ENCODE measurements at places on chromosomes 7 and 10.

GRCh38 chr7:121192834-121193233, 136.0 kb upstream of the WNT16 start:
- DNase-seq, result no peak

DNA sequence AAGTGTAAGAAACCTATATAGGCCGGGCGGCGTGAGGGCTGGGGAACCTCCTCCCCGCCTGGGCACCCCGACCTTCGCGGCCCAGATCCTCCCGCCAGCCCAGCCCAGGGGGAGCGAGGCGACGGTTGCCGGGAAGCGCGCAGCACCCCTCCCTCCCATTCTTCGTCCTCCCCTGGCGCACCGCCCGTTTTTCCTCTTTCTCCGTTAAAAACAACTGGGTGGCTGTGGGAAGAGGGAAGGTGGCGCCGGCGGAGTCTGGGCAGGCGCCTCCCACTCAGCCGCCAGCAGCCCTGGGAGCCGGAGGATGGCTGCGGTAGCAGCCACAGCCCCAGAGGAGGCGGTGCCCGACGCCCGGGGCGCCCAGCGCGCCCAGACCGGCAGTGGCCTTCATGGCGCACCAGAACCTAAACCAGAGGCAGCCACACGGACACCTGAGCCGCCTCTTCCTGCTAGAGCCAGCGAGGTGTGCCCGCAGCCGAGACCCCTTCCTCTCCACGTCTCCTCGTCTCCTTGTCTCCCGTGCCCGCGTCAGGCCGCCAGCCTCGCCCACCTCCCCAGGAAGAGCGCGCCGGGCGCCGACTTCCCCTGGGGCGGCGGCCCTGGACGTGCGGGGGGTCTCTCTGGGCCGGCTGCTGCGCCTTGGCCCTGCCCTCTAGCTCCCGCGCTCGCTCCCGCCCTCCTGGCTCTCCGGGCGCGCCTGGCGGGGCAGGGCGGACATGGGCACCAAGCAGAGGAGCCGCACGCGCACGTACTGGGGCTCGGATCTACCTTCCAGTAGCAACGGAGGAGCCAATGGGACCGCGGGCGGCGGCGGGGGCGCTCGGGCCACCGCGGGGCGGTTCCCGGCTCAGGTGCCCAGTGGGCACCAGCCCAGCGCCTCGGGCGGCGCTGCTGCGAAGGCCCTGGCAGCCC, 32.8 kb upstream of the SFTPD start:
- DNase-seq, result no peak

GRCh38 chr10:26815500-26815899, 45.3 kb downstream of the ABI1 start:
- DNase-seq, result no peak

DNA sequence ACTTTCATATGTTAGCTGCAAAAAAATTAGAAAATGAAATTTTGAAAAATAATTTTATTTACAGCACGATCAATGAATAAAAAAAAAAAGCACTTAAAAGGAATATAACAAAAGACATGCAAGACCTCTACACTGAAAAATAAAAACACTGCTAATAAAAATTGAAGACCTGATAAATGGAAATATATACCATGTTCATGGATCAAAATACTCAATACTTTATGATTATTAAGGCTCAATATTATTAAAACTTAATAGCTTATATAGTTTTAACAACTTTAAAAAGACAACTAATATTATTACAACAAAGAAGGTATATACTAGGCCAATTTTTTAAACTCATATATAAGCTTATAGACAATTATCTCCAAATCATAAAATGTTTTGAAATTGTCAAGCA, 143.0 kb downstream of the GFRA1 start:
- no peak for DNase-seq

- no peak for DNase-seq
Measured at GRCh38 chr10:12350167-12350872, 973 bp downstream of the CAMK1D start.

DNA sequence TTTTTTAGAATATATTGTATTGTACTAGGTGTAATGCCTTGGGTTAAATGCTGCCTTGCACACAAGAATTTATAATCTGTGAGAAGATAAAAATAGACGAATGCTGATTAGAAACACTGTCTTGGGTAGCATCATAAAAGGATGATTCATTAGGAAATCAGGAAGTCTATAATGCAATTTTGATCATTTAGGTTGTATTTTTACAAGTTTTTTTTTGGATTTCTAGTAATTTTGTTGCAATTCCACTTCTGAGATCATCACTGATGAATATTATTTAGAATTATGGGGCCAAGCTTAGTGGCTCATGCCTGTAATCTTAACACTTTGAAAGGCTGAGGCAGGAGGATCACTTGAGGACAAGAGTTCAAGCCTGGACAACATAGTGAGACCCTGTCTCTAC, 29.6 kb downstream of the WBP1L start:
- DNase-seq, result no peak

GRCh38 chr7:89826121-89826520, 328.1 kb upstream of the STEAP1 start:
- no peak for DNase-seq

Measured in brain pericyte (primary cell).